ENCODE measurements at places on chromosomes 7 and 10.

GRCh38 chr7:18076461-18076860 is 48.8 kb upstream of the PRPS1L1 start:
- DNase-seq, result no peak

DNA sequence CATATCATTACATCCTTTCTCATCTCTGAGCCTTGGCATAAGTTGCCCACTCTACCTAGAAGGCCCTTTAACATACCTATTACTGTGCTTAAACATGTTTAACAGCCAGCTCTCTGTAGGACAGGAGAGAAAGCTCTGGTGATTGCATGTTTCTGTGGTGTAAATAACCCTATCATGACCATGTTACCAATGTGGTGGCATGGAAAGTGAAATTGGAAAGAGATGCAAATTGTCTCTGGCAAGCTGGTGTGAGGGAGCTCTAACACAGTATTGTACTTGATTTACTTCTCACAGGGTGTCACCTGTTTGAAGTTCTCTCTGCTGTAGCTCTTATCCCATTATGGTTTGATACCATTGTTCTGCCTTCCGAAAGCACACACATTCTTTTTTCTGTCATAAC is 231.8 kb upstream of the DKK1 start:
- no peak for DNase-seq

- DNase-seq, result no peak
Measured at GRCh38 chr10:17031637-17032635, 97.7 kb downstream of the CUBN start.

DNA sequence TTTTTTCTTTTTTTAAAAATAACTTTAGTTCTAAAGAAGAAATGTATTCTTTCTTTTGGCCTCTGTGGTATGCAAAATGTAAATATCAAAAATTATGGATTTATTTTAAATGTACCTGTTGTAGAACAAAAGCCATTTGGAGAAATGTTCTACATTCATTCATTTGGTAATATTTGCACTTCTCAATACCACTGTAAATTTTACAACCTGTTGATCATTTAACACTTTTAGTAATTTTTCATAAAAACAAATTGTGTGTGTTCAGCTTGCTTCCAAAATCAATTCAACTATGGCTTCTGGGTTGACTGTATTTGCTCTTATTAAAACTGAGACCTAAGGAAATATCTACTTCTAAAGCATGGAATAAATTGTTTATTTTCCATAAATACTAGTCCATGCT is 2.3 kb upstream of the IGF2BP3 start:
- DNase-seq, result no peak

DNA sequence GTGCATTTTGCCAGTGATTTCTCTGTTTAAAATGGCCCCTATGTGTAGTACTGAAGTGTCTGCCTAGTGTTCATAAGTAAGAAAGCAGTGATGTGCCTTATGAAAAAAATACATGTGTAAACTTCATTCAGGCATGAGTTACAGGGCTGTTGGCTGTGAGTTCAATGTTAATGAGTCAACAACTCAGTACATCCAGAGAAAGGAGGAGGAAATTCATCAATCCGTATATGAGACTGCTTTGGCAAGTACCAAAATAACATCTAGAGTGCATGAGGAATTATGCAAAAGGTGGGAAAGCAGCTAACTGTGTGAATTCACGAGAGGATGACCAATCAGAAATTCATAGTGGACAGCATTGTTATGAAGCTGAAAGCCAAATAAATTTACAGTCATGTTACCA is 255.6 kb downstream of the ZEB1 start:
- DNase-seq, result no peak

- DNase-seq, result peak; percentile 51
Measured at GRCh38 chr10:110355141-110355831, 50.6 kb upstream of the SMNDC1 start.

GRCh38 chr7:118298771-118299170 is 74.3 kb downstream of the ANKRD7 start:
- DNase-seq, result no peak

DNA sequence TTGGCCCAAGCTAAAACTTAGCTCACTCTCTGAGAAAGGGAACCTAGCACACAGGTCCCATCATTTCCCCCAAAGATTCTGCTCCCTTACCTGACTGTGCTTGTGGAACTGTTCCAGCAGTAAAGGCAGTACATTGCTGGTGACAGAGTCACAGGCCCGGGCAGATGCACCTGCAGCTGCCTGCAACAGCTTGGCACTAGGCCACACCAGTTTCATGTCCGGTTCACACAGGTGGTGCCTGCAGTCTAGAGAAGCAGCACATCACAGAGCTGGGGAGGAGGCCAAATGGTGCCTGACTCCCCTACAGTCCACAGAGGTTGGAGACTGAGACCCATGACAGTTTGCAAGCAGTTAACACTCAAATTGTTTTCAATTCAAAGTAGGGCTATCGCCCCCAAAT is 22.2 kb downstream of the ZDHHC16 start:
- DNase-seq, result no peak

Data from NCI-H526 (cell line).